ENCODE measurements at places on chromosomes 6 and 20. TPM values are rescaled to one million over a fixed set of nuclear protein-coding genes. Genes with fewer than 3 reads are reported as not detected.

DNA sequence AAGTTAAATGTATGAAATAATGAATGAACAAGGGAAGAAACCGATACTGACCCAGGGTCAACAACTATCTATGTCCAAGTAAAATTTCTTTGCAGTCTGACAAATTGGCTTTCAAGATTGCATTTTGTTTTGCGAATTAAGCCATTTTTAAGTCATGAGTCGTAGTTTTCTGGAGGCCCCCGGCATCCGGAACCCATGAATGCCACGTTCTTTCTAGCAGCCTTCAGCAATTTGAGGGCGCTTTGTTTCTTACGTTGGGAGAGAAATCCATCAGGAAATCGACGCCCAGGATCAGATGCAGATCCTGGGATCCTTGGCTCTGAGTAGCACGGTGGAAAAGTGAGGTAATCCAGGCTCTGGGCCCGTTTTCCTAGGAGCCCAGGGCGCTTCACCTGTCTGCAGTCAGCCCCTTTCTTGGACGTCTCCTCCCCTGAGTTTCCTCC lies 309 bp upstream of the ABRACL start:
- H3K4me1 ChIP-seq, result no peaks in the 10 kb centered on the region
- peak overlapping the region; percentile 98 for H3K4me3 ChIP-seq
- H3K36me3 ChIP-seq, result peaks cover 1% of the 10 kb centered on the region
- no peak for DNase-seq
- H3K27ac ChIP-seq, result peak overlapping the region; percentile 89
- no peaks in the 10 kb centered on the region for H3K27me3 ChIP-seq

CST5 gene
- total RNA-seq, result not detected

DNA sequence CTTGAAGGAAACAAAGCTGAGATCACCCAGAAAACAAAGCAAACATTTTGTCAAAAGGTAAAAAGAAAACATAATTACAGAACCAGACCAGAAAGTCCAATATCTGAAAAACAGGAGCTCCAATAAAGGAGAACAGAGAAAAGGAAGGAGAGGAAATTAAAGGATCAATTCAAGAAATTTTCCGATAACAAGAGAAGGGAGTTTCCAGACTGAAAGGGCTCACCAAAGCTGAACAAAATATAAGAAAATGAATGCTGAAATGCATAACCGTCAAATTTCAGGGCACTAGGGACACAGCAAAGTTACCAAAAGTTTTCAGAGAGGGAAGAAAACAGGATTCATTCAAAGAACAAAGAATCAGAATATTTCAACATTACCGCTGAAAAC lies 23.9 kb downstream of the ILRUN start:
- no peaks in the 10 kb centered on the region for H3K36me3 ChIP-seq
- H3K4me3 ChIP-seq, result no peak overlapping the region
- peaks cover 18% of the 10 kb centered on the region for H3K4me1 ChIP-seq
- DNase-seq, result no peak

ANGPT4 gene
- total RNA-seq, result not detected

GRCh38 chr6:50821441-50822077 lies 2.9 kb downstream of the TFAP2B start:
- peaks cover 69% of the 10 kb centered on the region for H3K27me3 ChIP-seq
- H3K27ac ChIP-seq, result no peak overlapping the region
- no peak overlapping the region for H3K4me3 ChIP-seq
- no peak for DNase-seq
- no peaks in the 10 kb centered on the region for H3K4me1 ChIP-seq
- H3K36me3 ChIP-seq, result no peaks in the 10 kb centered on the region

THBD gene
- total RNA-seq, result under 0.01 TPM

- no peak for DNase-seq
- H3K4me1 ChIP-seq, result no peaks in the 10 kb centered on the region
- H3K27ac ChIP-seq, result no peak overlapping the region
- H3K4me3 ChIP-seq, result no peak overlapping the region
Measured at GRCh38 chr6:167129159-167129558, 6.3 kb downstream of the CCR6 start.

GRCh38 chr20:44157061-44157460 lies 29.9 kb downstream of the JPH2 start:
- no peak overlapping the region for H3K27ac ChIP-seq
- H3K4me3 ChIP-seq, result no peak overlapping the region
- peaks cover 2% of the 10 kb centered on the region for H3K27me3 ChIP-seq
- no peaks in the 10 kb centered on the region for H3K36me3 ChIP-seq

GRCh38 chr6:111573892-111574797 lies 31.5 kb downstream of the TRAF3IP2 start:
- H3K36me3 ChIP-seq, result peaks cover 17% of the 10 kb centered on the region
- peak; percentile 98 for DNase-seq
- peak overlapping the region; percentile 96 for H3K27ac ChIP-seq
- no peak overlapping the region for H3K4me3 ChIP-seq
- peaks cover 24% of the 10 kb centered on the region for H3K4me1 ChIP-seq
- H3K27me3 ChIP-seq, result no peaks in the 10 kb centered on the region

ARFGEF3 gene
- under 0.01 TPM for total RNA-seq

GRCh38 chr6:31354158-31354863 lies 2.7 kb downstream of the HLA-B start:
- peaks cover 4% of the 10 kb centered on the region for H3K4me1 ChIP-seq
- H3K36me3 ChIP-seq, result peaks cover 13% of the 10 kb centered on the region
- DNase-seq, result no peak
- peaks cover 24% of the 10 kb centered on the region for H3K27me3 ChIP-seq
- no peak overlapping the region for H3K27ac ChIP-seq

- no peaks in the 10 kb centered on the region for H3K36me3 ChIP-seq
- no peak within 1 kb of the TSS for H3K4me3 ChIP-seq
- H3K27me3 ChIP-seq, result peaks cover 36% of the 10 kb centered on the region
- DNase-seq, result no peak
- no peak within 1 kb of the TSS for H3K27ac ChIP-seq
Measured at GRCh38 chr20:31967830-31968249, at the start of gene XKR7. Gene XKR7 (plus strand): TSS chr20:31968151. CDS start chr20:31968176, 25 bp downstream.

AHCY gene
- 194 TPM for total RNA-seq

DNA sequence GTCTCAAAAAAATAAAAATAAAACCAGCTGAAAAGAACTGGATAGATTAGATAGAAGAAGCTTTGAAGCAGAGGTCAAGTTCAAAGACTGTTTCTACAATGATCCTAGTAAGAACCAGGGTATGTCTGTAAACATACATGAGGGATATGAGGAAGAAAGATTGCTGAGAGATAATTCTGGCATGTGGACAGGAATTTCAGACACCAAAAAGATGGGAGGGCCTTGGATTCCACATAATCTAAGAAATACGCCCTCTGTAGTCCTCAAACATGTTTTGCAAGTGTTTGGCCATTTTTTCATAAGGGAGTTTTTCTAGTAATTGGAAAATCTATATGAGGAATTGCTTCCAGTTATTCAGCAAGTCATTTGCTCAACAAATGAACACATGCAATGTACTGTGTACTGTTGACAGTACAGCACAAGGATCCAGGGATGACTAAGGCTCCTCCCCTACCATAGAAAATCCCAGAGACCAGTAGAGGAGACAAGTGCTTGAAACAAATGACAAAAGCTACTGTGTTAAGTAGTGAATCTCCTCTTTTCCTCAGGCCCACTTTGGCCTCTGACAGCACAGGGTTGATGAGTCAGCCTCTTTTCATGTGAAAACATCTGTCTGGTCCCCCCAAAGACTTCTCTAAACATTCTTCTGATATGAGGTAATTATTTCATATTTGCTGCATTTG lies 795.9 kb downstream of the MAFB start:
- no peak overlapping the region for H3K27ac ChIP-seq
- peaks cover 2% of the 10 kb centered on the region for H3K4me1 ChIP-seq
- H3K4me3 ChIP-seq, result no peak overlapping the region

- no peak for DNase-seq
- no peaks in the 10 kb centered on the region for H3K36me3 ChIP-seq
- H3K4me1 ChIP-seq, result peaks cover 6% of the 10 kb centered on the region
- H3K4me3 ChIP-seq, result peak overlapping the region; percentile 99
- H3K27ac ChIP-seq, result peak overlapping the region; percentile 63
- no peaks in the 10 kb centered on the region for H3K27me3 ChIP-seq
Measured at GRCh38 chr6:71287926-71288227, 734 bp upstream of the OGFRL1 start.

- no peak overlapping the region for H3K27ac ChIP-seq
- no peaks in the 10 kb centered on the region for H3K27me3 ChIP-seq
- no peaks in the 10 kb centered on the region for H3K36me3 ChIP-seq
- DNase-seq, result no peak
- H3K4me1 ChIP-seq, result no peaks in the 10 kb centered on the region
- H3K4me3 ChIP-seq, result no peak overlapping the region
Measured at GRCh38 chr6:21961226-21961625, 335.6 kb downstream of the PRL start.

- no peak overlapping the region for H3K27ac ChIP-seq
- peaks cover 14% of the 10 kb centered on the region for H3K4me1 ChIP-seq
- no peak overlapping the region for H3K4me3 ChIP-seq
- DNase-seq, result peak; percentile 85
- H3K27me3 ChIP-seq, result no peaks in the 10 kb centered on the region
- peaks cover 4% of the 10 kb centered on the region for H3K36me3 ChIP-seq
Measured at GRCh38 chr20:9344083-9344920, 170.1 kb upstream of the LAMP5 start.

GRCh38 chr6:108585359-108585758 lies 24.6 kb downstream of the FOXO3 start:
- no peak overlapping the region for H3K4me3 ChIP-seq
- DNase-seq, result no peak
- no peak overlapping the region for H3K27ac ChIP-seq

DNA sequence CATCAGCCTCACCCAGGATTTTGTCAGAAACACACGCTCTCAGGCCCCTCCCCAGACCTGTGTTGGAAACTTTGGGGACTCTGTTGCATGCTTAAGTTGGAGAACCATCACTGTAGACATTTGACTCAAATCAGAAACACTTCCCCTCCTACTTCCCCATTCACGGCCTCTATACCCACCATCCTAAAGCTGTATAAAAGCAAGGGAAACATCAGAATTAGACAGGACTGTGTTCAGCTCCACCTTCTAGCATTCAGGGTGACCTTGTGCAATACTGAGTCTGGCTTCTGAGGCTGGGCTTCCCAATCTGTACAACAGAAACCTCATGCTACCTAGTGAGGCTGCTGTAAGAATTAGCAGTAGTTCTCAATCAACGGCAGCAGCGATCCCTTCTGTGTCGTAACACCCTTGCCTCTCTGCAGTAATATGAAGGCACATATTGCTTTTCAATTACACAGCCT lies 252.3 kb downstream of the LY86 start:
- H3K4me1 ChIP-seq, result peaks cover 6% of the 10 kb centered on the region
- no peak overlapping the region for H3K27ac ChIP-seq
- H3K27me3 ChIP-seq, result peaks cover 9% of the 10 kb centered on the region
- no peaks in the 10 kb centered on the region for H3K36me3 ChIP-seq
- no peak overlapping the region for H3K4me3 ChIP-seq
- DNase-seq, result no peak

GRCh38 chr20:23637282-23638221 lies at the start of gene CST3:
Gene CST3 (minus strand): TSS chr20:23637955. CDS start chr20:23637862, 93 bp downstream.
- H3K36me3 ChIP-seq, result peaks cover 16% of the 10 kb centered on the region
- peak; percentile 81 for DNase-seq

- no peak for DNase-seq
- peaks cover 3% of the 10 kb centered on the region for H3K27me3 ChIP-seq
- no peak overlapping the region for H3K27ac ChIP-seq
Measured at GRCh38 chr20:59966428-59966827, 8.2 kb downstream of the CDH26 start.

DNA sequence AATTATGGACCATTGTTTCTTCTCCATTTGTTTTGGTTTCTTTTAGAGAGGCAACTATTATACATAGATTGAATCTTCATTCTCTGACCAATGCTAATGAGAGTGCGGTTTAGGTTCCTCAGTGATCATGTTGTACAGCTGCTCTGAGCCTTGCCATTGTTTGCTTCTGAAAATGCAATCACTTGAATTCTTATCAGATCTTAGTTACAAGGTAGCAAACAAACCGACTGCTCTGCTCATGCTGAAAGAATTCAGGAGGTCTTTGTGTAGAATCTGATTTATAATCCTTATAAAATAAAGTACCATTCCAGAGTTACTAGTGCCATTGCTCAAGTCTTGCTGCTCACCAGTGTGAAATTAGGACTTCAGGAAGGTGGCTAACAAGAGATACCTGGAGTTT lies 569.1 kb upstream of the ID4 start:
- H3K27ac ChIP-seq, result no peak overlapping the region
- no peak for DNase-seq
- H3K4me1 ChIP-seq, result no peaks in the 10 kb centered on the region
- H3K4me3 ChIP-seq, result no peak overlapping the region
- H3K27me3 ChIP-seq, result no peaks in the 10 kb centered on the region

DNA sequence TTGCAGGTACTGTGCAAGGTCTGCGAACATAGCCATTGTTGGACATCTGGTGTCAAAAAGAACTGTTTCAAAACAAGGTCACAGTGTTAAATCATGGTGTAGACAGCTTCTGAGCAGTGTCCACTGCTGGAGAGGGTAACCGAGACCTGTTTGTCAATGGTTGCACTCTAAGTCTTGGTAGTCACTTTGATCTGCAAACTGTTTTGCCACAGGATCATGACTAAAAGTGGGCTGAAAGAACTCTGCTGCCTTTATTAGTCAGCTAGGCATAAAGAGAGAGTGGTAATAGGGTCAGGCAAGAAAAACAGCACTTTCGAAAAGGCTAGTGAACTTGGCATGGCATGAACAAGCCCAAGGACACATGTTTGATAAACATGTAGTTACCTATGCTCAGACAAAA lies 552.3 kb upstream of the CITED2 start:
- H3K4me3 ChIP-seq, result no peak overlapping the region
- H3K36me3 ChIP-seq, result no peaks in the 10 kb centered on the region
- peaks cover 7% of the 10 kb centered on the region for H3K4me1 ChIP-seq
- H3K27ac ChIP-seq, result peak overlapping the region; percentile 16
- peak; percentile 61 for DNase-seq

PI16 gene
- total RNA-seq, result under 0.01 TPM

DNA sequence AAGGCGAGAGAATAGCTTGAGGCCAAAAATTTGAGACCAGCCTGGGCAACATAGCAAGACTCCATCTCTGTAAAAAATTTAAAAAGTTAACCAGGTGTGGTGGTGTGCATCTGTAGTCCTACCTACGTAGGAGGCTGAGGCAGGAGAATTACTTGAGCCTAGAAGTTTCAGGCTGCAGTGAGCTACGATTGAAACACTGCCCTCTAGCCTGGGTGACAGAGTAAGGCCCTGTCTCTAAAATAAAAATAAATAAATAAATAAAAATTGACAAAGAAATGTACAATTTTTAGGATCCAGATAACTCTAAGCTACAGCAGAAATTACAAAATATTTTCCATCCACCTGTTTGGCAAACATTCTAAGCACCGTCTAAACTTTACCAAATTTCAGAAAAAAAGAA lies 941.0 kb upstream of the ADGRB3 start:
- no peak overlapping the region for H3K27ac ChIP-seq
- H3K4me1 ChIP-seq, result no peaks in the 10 kb centered on the region
- H3K4me3 ChIP-seq, result no peak overlapping the region
- H3K36me3 ChIP-seq, result no peaks in the 10 kb centered on the region
- DNase-seq, result no peak
